ENCODE measurements at places on chromosomes 12 and 14. TPM values are rescaled to one million over a fixed set of nuclear protein-coding genes. Genes with fewer than 3 reads are reported as not detected.

Gene CACNA1C
- total RNA-seq = 20.0 TPM

Gene KRT5
- not detected for total RNA-seq

Gene CSRNP2
- 69.3 TPM for total RNA-seq

Gene GLIPR1L1
- under 0.01 TPM for total RNA-seq

Gene PDE3A
- total RNA-seq = 4.9 TPM

Gene FLRT2
- total RNA-seq = 84.0 TPM

Gene GPATCH2L
- 83.2 TPM for total RNA-seq

Gene KRT78
- not detected for total RNA-seq

Gene GSC
- not detected for total RNA-seq

Gene APOF
- total RNA-seq = not detected

DNA sequence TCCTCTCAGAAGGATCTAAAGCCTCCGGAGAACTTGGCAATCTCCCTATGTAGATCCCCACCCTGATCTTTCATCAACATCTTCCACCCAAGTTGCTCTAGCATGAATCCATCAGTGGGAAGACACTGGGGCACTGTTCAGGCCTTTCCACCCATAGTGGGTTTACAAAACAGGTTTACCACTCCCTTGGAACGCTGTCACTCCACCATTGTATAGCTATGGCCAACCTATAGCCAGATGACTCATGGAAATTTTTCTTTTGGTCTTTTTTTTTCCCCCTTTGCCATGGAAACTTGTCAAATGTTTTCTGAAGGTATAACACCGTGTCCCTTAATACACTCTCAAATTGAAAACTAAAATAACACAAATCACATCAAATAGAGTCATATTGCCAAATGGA is 10.8 kb upstream of the HSPB8 start:
- no peak for DNase-seq

GRCh38 chr14:99036611-99037293 is 235.2 kb downstream of the BCL11B start:
- no peak for DNase-seq

GRCh38 chr12:67364228-67364627 is 95.1 kb downstream of the CAND1 start:
- DNase-seq = no peak

DNA sequence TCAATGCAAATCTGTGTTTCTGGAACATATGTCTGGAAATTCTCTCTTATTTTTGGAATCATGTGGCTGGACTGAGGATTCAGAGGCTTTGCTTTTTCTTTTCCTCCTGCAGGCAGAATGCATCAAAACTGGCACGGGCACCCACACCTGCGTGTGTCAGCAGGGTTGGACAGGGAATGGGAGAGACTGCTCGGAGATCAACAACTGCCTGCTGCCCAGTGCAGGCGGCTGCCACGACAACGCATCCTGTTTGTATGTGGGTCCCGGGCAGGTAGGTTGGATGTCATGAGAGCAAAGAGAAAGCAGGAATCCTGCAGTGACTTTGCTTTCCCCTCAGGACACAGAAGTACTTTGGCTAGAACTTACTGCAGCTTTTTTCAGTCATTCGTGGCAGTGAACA is 90.3 kb downstream of the STAB2 start:
- no peak for DNase-seq

DNA sequence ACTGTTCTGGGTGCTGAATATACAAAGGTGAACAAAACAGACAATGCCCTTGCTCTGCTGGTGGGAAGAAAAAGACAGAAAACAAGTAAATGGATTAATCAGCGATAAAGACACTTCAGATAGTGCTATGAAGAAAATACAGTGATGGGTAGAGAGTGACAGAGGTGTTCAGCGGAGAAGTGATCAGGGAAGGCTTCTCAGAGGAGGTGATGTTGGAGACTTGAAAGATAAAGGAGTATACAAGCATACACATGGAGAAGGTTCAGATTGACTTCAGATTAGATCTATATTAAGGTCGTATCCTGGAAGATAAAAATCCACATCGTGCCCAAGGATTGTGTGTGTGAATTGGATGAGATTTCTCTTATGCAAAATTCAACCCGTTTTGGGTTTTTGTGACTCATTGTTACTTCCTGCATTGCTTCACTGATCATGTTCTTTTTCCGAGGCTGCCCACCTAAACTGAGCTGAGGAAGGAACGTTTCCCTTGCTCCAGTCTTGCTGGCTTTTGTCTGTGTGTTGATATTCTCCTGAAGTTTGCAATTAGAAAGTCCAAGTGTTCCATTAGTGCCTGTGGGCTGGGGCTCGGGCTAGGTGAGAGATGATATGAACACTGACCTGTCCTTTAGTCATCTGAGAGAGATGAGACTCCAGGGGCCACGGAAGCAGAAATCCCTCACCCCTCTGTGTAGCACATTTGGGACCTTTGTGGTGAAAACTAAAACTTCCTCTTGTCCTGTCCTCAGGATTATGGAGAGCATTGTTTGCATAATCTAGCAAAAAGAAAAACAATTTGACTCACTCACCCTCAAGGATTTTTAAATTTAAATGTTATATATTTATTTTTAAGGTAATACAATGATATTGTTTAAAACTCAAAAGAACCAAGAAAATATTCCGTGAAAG is 27.6 kb downstream of the PLXNC1 start:
- no peak for DNase-seq

GRCh38 chr14:63308723-63309317 is 9.9 kb downstream of the GPHB5 start:
- DNase-seq = no peak

DNA sequence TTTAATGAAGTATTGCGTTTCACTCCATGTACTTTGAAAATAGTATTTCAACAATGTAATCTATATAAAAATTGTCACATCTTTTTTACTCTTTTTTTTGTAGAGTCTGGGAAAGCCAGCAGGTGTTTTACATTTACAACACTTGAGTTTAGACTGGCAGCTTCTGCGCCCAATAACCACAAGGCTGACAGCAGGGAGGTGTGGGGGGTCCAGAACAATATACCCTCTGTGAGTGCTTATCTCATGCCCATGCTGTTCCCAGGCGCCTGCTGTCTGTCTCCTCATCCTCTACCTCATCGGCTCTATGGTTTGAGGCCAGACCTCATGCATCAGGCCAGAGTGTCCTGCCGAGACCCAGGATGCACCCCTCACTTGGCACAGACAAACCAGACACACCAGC is 24.9 kb downstream of the FBRSL1 start:
- no peak for DNase-seq

- DNase-seq = no peak
These were observed 509 bp downstream of the PGF start for GRCh38 chr14:74954947-74955228.

DNA sequence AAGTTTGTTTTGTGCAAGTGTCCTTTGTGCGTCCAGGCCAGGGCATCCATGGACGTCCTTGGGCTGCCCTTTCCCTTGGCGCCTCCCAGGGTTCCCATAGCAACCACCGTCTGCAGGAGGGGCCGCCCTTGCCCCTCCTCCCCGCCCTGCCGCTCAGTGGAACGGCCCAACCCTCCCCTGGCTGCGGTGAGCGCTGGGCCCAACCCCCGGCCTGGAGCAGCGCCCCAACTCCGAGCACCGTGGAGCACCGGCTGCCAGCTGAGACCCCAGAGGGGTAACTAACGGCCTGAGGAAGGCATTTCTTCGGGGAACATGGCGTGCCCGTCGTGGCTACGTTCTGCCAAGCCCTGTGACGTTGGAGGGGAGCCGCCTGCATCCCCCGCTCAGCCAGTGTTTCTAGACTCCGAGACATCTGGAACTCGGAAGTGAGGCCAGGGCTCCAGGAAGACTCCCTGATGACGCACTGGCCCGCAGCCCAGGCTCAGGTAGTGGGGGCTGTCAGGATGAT is 5.3 kb upstream of the ACACB start:
- DNase-seq = peak; percentile 84

GRCh38 chr12:109309381-109310246 is 530 bp upstream of the FOXN4 start:
- no peak for DNase-seq

DNA sequence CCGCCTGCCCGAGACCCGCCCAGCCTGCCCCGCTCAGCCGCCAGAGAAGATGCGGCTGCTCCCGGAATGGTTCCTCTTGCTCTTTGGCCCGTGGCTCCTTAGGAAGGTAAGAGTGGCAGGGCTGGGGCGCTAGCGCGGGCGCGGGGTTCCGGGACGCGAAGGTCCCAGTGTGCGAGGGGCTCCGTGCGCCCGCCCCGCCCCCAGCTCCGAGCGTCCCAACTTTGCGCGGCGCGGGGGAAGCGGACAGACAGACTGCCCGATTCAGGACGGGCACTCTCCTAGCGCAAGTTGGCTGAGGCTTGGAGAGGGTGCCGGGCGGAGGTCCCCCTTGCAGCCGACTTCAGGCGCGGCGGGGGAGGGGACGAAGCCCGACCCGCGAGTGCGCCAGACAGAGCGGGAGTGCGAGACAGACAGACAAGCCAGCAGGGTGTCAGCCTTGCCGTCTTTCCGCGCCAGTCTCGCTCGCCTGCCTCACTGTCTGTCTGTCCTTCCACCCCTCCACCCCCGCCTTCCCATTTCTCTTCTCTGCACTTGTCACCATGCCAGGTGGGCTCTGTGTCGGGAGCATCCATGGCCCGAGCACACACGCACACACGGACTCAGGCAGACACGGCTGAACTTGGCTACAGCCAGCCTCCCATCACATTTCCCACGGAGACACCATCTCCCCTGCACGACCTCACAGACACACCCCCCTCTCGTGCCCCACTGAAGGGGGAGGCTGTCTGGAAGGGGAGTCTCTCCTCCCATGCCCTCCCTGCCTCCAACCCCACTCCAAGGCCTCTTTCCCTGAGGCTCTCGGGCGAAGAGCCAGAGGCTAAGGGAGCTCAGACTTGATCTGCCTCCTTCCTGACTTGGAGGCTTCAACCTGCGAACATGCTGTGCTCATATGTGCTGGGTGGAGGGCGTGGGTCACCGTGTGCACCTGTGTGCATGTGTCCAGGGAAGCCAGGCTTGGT is 606 bp downstream of the NXPH4 start:
- DNase-seq = no peak

- DNase-seq = no peak
These were observed 2.1 kb downstream of the SIX6 start for GRCh38 chr14:60510951-60511599.

GRCh38 chr14:48665077-48665784 is 920.9 kb downstream of the RPS29 start:
- no peak for DNase-seq

DNA sequence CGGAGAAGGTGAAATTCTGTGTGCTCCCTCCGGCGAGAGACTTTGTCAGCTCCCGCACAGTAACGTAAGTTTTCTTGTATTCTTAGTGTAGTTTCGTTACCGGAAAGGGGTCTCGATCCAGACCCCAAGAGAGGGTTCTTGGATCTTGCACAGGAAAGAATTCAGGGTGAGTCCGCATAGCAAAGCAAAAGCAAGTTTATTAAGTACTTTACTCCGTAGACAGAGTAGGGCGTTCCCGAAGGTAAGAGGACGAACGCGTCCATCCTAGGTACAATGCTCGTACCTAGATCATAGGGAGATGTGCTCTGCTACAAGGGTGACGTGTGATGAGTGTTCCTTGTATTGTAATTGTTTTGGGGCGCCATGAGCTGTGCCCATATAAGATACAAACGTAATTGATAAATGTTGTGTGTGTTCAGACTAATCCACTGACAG is 293 bp downstream of the IFI27L1 start:
- no peak for DNase-seq

GRCh38 chr14:88241810-88242209 is 81.3 kb downstream of the KCNK10 start:
- no peak for DNase-seq

GRCh38 chr12:6215120-6215807 is 15.1 kb downstream of the CD9 start:
- DNase-seq = no peak

GRCh38 chr14:69852531-69853321 is 26.5 kb upstream of the SMOC1 start:
- no peak for DNase-seq

- no peak for DNase-seq
These were observed 75.5 kb downstream of the RAD52 start for GRCh38 chr12:873954-874353.

- no peak for DNase-seq
These were observed 38.7 kb upstream of the CTDSP2 start for GRCh38 chr12:57885207-57885606.

DNA sequence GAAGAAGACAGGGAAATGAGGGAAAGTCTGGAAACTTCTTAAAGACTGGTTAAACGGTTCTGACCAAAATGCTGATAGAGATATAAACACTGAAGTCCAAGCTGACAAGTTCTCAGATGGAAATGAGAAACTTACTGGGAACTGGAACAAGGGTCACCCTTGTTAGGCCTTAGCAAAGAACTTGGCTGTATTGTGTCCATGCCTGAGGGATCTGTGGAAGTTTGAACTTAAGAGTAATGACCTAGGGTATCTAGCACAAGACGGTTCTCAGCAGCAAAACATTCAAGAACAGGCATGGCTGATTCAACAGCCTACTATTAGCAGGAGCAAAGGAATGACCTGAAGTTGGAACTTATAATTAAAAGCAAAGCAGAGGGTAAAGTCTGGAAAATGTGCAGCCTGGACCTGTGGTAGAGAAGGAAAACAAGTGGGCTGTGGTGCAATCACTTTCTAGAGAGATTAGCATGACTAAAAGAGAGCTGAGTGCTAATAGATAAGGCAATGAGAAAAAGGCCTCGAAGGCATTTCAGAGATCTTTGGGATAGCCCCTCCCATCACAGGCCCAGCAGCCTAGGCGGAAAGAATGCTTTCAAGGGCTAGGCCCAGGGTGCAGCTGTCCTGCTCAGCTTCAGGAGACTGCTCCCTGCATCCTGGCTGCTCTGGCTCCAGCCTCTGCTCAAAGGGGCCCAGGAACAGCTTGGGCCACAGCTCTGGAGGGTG is 60.3 kb downstream of the ATP2B1 start:
- no peak for DNase-seq
